CMK (cell line): ENCODE measurements at places on chromosomes 2 and 18.

DNA sequence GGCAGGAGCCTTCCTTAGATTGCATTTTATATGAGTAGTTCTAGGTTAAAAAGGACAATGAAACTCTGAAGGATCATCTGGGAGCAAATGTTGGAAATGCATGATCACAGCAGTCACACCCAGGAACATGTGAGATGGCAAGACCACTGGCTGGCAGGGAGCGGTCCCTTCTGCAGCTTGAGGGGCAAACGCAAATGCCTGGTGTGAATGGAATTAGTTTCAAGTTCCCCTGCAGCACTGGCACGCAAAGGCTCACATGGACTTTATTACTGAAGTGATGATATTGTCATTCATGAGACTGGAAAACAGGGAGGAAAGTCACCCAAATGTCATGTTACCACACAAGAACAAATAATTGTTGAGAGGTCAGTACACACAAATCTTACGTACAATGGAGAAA is 223.3 kb downstream of the FBXO15 start:
- no peak for DNase-seq

DNA sequence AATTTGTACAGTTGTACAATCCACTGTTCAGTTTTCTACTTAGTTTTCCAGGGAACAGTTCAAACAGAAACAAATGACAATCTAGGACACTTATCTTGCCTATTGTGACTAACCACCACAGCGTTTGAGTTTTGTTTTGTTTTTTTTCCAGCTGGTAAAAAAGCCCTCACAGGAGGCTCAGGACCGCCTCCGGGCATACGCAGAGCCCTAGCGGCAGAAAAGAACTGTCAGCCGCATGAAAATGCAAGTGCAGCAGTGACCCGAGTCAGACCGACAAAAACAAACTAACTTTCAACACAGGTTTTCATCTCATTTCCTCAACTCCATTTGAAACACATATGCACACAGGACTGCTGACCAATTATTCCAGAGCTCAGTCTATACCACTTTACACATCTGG is 68.6 kb downstream of the STEAP3 start:
- DNase-seq: no peak

DNA sequence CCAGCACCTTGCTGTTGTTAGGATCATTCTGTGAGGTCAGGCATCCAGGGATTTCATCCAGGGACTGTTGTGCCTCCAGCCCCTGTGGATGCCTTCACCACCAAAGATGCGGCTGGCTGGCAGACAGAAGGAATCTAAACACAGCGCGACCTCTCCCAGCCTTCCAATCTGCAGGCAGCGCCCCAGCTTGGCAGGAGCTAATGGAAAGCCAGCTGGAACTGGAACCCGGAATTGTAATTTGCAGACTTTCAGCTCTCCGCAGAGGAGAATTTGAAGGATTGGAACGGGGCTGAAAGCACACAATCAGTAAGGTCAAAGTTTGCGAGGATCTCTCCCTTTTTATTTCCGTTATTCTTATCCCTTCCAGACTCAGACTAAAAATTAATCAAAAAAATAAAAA is 127.8 kb downstream of the TRIB2 start:
- no peak for DNase-seq

- DNase-seq: no peak
Measured at GRCh38 chr18:74616494-74616893, 18.8 kb downstream of the ZNF407 start.

DNA sequence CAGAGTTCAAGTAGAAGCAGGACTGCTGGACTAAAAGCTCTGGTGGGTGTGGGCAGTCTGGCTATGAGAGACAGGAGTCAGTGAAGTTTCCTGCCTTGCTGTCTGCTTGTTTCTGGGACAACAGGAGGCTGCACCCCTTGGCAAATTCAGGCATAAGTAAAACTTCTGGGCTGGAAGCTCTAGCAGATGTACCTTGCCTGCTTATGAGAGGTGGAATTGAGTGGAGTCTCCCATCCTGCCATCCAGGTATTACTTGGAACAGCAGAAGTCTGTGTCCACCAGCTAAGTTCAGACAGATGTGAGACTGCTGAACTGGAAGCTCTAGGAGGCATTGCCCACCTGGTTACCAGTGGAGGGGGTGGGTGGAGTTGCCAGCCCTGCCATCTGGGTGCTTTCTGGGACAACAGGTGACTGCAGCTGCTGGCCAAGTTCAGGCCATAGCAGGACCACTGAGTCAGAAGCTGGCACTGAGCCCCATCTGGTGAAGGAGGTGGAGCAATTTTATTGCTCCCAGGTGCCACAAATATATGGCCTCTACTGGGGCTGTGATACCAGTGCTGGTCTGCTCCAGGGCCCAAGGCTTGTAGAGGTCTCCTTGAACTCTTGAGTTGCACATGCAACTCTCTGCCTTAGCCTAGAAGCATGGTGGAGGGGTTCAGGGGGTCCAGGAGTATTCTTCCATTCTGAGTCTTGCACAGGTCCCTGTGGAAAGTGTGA is 199.4 kb upstream of the FN1 start:
- no peak for DNase-seq

DNA sequence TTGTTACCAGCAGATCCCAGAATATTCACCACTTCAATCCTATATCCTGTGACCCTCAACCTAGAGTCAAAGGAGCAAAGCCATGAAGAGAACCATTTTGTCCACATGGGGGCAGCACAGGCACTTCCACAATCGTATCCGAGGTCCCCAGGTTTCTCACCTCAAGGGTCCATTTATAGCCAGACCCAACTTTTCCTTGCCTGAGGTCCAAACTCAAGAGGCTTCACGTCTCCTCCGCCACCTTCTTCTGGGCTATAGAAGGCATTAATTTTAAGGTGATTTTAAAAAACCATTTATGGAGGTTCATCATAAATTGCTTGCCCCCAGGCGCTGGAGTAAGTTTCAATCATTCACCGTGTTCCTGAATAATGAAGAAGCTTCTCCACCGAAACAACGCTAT is 111.6 kb upstream of the NABP1 start:
- DNase-seq: no peak

- DNase-seq: no peak
Measured at GRCh38 chr2:36659218-36659617, 37.3 kb upstream of the VIT start.
